ENCODE measurements at places on chromosomes 3 and 15.

GRCh38 chr3:154193000-154193615 lies 71.9 kb downstream of the ARHGEF26 start:
- DNase-seq = no peak

DNA sequence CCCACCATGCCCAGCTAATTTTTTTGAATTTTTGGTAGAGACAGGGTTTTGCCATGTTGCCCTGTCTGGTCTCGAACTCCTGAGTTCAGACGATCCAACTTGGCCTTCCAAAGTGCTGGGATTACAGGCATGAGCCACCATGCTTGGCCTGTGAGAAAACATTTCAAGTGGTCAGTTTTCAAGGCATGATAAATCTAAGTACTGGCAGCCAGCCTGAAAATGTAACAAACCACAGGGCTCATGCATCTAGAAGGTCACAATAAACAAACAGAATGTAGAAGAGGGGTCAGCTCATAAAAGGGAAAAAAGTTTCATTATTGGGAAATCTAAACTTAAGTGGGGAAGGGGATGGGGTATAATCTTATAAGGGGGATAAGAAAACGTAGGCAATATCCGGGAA lies 39.9 kb downstream of the PPCDC start:
- no peak for DNase-seq

DNA sequence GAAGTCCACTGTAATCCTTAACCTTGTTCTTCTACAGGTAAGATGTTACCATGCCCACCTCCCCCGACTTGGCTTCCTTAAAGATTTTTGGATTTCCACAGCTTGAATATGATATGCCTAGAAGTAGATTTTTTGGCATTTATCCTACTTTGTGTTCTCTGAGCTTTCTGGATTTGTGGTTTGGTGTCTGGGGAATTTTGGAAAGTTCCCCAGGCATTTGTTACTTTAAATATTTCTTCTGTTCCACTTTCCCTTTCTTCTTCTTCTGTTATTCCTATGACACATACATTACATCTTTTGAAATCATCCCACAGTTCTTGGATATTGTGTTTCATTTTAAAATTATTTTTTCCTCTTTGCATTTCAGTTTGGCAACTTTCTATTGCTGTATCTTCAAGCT lies 122.1 kb upstream of the TMEM108 start:
- DNase-seq = no peak

DNA sequence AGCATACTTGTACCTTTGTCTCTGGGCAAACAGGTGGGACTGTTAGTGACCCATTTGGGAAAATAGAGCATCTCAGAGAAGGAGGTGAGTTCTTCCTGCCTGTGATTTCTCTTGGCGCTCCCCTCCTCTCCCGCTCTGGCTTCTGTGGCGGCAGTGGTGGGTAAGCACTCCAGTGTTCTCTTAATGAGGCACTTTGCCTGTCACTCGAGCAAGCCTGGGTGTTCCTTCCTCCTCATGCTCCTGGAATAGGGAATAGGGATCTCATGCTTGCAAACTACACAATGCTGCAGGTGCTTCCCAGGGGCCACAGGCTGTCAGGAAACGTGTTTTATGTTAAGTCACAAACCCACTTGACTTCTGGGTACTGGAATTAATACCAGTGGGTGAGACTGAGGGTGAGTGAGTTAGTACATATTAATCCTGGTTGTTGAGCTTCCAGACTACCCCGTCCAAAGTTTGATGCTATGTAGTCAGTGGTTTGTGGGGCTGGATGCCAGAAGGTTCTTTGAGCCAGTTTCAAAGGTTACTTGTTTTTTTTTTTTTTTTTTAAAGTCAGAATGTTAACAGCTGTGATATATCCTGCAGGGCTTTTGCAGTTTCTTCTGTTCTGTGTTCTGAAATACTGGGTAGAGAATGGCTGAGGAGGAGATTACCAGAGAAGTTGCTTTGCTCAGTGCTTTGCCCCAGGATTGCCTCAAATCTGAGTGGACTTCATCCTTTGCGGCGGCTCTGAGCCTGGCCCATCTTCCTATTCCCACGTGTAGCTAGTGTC lies 30.5 kb downstream of the EDEM1 start:
- no peak for DNase-seq

GRCh38 chr3:27271890-27272289 lies 97.3 kb downstream of the NEK10 start:
- DNase-seq = no peak

DNA sequence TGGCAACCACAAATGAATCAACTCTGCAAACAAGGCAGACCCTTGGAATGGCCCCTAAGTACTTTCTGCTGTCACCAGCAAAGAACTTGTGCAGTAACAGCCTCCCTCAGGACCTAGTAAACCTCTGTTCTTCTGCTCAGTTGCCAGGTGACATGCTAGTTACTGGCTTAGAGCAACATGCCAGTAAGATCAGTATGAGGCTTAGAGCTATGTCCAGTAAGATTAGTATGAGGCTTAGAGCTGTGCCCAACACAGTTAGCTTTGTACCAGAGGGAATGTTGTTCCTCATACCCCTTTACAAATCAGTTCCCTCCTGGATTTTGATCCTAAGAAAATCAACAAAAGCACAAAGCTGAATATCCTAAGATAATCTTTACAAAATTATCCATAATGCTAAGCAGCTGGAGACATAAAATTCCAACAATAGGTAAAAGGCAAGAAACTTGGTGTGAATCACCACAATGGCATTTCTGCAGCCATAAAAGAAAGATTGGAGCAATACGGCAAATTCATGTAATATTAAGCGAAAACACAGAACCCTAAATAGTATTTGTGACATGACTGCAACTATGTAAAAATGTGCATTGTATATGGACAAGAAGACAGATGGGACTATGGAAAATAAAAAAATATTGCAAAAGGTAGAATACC lies 107.3 kb upstream of the LPP start:
- DNase-seq = no peak

DNA sequence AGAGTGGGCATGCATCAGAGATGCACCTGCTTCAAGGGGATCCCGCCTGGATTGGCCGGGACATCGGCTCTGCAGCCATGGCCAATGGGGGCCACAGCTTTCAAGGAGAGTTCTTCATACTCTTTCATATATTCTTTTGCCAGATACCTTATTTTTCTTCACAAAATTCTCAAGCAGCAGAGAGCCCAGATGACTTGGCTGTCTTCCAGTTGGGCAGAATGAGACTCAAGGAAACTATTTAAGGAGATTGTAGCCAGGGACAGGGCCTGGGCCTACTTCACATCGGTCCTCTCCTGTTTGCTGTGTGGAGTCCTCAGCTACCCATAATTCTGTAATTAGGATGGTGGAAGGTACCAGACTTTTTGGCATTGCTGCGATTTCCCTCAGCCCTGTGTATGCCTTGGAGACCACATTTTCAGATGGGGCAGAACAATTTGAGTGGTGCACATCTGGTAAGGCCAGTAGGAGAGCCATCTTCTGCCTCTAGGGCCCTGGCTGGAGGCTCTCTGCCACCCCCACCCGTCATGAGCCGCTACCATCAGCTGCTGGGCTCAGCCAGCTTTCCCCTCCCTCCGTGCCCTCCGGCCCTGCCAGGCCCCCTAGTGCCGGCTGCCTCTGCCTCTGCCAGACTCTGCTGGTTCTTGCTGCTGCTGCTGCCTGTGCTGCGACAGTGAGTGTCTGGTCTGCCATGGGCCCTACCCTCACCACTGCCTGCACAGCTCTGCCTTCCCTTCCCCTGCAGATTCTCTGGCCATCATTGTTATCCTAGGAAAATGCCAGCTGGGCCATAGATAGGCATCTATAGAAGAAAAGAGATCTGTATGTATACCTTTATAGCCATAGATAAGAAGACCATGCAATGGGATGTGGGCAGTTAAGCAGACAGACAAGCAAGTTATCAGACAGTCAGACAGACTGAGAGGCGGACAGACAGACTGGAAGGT lies 6.7 kb downstream of the PLIN1 start:
- no peak for DNase-seq

- DNase-seq = no peak
Measured at GRCh38 chr15:38391191-38391590, 62.7 kb upstream of the FAM98B start.
